ENCODE measurements at places on chromosomes 1 and 21.
A peak's percentile ranks its signal among the peaks of the same experiment; 100 is the strongest.

- no peak for DNase-seq
Measured at GRCh38 chr21:36310016-36310415, 10.0 kb upstream of the MORC3 start.

- DNase-seq = no peak
Measured at GRCh38 chr1:118381197-118381869, 196.3 kb upstream of the SPAG17 start.

- peak; percentile 86 for DNase-seq
Measured at GRCh38 chr1:203408486-203409481, 57.9 kb upstream of the FMOD start.

GRCh38 chr21:28734522-28735175, 258.0 kb downstream of the LTN1 start:
- no peak for DNase-seq

- DNase-seq = no peak
Measured at GRCh38 chr1:232511172-232511571, 118.8 kb downstream of the SIPA1L2 start.

DNA sequence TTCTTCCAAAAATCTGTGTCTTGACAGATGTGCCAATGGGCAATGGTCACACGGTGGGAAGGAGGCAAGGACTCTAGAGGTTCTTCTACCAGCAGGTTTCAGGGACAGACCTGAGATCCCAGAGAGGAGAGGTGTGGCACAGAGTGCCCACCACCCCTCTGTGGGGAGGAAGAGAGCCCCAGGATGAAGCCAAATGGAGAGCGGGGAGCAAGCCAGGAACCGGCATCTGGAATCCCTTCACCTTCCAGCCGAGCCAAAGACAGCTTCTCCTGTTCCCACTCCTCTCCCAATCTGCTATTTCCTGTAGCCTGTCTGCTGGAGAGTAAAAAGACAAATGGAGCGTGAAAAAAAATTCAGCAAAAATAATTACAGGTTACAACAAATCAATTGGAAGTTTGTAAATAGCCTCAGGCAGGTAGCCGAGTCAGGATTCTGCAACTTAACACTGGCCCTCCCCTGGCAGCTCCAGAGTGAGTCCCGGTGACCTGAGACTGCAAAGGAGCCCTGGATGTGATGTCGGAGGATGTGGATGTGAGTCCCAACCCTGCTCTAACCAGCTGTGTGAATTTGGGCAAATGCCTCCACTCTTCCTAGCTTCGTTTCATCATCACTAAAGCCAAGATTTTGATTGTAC, 45.4 kb upstream of the LRRN2 start:
- DNase-seq = no peak

DNA sequence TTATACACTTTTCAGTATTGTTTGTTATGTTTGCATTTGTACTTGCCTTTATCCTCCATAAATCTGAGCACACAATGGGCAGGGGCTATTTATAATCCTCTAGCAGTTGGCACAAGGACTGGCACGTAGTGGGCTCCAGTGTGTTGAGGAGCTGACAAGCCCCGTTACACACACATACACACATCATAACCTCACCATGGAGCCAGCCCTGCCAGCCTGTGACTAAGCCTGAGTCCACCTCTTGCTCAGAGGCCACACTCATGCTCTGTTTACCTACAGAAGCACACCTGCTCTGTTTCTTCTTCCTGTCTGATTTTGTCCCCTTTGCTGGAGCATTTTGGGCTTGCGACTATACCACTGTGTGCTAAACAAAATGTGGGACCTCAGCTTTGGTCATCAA, 64.5 kb upstream of the SPATA6 start:
- no peak for DNase-seq

All from Right ventricle myocardium superior (tissue), 1 donor.